ENCODE measurements at places on chromosomes 11 and 22.

DNA sequence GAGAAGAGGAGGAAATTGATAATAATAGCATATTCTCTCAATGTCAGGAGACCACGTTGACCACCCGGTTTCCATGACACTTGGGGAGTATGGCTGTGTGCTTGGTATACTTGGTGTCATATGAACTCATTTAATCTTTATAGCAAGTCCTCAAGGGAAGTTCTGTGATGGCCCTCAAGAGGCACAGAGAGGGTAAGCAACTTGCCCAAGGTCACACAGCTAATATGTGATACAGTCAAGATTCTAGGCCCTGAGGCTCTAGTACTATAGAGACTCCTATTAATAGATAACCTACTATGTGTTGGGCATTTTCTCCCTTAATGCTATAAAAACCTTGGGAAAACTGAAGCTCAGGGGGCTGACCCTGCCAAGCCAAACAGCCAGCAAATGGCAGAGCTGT, 10.6 kb upstream of the CACNG2 start:
- no peak for DNase-seq

GRCh38 chr11:132876239-132876638, 656.1 kb downstream of the OPCML start:
- no peak for DNase-seq

GRCh38 chr11:86790195-86790725, 10.1 kb upstream of the PRSS23 start:
- no peak for DNase-seq

GRCh38 chr11:65809496-65809895, 22.6 kb downstream of the OVOL1 start:
- DNase-seq = no peak

- no peak for DNase-seq
These were observed 97.6 kb downstream of the SLC36A4 start for GRCh38 chr11:93100211-93100610.

- DNase-seq = no peak
These were observed 10.8 kb upstream of the PDGFB start for GRCh38 chr22:39255449-39256185.

All from left renal cortex interstitium (tissue), 4 donors.